NCI-H526 (cell line): ENCODE measurements at places on chromosomes 6 and 20.

- DNase-seq, result no peak
Measured at GRCh38 chr6:55994531-55994930, 119.1 kb upstream of the BMP5 start.

DNA sequence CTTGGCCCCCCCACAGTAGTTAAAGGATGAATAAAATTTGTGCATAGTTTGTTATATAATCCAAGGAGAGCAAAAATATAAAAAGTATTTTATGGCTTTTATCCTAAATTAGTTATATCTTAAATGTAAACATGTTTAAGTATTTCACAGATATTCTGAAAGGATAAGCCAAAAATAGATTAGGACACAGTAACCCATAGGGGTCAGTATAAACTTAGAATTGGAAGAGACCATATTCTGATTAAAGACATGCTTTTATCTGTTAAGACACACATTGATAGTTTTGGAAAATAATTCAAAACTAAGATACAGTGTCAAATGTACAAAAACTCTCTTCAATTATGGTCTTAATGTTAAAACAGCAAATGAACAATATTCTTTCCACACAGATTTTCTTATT is 4.5 kb upstream of the SERINC1 start:
- DNase-seq, result no peak

- DNase-seq, result no peak
Measured at GRCh38 chr6:149162924-149163323, 154.6 kb upstream of the TAB2 start.

DNA sequence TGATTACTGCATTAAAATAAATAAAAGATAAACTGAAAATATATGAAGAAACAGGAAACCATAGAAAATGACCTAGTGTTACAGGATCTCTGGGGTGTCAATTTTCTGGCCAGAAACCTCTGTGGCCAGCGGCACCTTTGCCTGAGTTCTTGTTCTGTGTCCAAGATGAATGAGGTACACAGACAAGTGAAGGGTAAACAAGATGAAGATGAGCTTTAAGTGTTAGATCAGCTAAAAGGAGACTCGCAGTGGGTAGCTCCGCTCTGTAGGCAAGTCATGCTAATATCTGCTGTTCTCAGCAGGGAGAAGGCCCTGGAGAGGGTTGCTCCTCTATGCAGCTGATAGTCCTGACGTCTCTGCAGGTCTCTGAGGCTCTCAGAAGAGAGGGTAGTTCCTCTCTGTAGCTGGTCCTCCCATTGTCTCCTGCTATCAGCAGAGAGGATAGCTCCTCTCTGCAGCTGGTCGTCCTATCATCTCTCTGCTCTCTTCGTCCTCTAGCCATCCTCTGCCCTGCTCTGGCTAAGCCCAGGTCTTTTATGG is 35.9 kb upstream of the TBC1D22B start:
- no peak for DNase-seq

DNA sequence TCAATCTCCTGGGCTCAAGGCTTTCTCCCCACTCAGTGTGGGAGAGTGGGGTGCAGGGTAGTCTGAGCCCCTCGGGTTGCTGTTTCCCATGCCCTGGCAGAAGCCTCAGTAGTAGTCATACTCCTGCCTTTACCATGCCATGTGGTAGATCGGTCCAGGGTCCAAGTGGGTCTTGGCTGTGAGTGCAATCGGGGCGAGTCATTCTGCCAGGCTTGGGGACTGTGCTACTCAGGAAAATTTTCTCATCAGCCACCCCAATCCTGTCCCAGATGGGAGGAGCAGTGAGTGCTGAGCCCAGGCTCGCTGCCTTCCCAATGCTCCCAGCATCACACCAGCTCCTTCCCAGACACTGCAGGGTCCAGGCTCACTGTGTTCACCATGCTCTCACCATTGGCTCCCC is 10.7 kb upstream of the RAET1L start:
- DNase-seq, result no peak

- no peak for DNase-seq
Measured at GRCh38 chr20:59217173-59217572, 53.6 kb downstream of the ZNF831 start.

GRCh38 chr6:57210060-57210459 is 12.0 kb downstream of the RAB23 start:
- no peak for DNase-seq
